ENCODE measurements at places on chromosomes 1 and 21.

DNA sequence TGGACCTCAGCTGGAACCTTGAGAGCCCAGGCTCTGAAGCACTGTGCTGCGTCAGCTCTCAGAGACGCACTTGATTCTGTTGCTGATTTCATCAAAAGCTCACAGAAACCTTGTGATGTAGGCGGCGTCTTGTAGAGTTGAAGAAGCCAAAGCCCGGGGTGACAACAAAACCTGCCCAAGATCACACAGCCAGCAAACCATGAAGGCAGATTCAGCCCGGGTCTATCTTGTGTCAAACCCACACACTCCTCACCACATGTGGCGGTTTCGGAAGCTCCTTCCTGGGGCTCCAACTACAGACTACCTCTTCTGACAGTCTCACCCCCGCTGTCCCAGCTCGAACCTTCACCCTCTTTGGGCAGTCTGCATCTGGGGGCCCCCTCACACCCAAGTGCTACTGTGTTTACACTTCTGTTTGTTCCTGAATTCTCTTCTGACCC, 50.4 kb downstream of the TENT5C start:
- no peak for DNase-seq

DNA sequence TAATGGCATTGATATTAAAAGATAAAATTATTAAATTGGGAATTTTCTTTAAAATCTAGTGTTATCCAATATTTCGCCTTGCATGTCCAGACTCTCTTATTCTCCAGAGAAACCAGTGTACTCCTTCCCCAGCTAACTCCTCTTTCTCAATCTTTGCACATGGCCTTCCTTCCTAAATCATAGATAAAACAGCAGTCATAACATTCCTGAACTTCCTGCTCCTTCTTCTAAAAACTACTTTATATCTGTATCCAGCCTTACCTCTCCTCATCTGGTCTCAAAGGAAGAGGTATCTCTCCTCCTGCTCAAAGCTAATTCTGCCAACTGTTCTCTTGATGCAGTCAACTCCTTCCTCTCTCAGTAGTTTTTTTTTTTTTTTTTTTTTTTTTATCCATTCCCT, 39.5 kb upstream of the NEK7 start:
- DNase-seq = no peak

- no peak for DNase-seq
Observed at GRCh38 chr1:186093437-186093836, 281.6 kb downstream of the TPR start.

GRCh38 chr1:212218911-212219310, 66.3 kb upstream of the PPP2R5A start:
- no peak for DNase-seq

DNA sequence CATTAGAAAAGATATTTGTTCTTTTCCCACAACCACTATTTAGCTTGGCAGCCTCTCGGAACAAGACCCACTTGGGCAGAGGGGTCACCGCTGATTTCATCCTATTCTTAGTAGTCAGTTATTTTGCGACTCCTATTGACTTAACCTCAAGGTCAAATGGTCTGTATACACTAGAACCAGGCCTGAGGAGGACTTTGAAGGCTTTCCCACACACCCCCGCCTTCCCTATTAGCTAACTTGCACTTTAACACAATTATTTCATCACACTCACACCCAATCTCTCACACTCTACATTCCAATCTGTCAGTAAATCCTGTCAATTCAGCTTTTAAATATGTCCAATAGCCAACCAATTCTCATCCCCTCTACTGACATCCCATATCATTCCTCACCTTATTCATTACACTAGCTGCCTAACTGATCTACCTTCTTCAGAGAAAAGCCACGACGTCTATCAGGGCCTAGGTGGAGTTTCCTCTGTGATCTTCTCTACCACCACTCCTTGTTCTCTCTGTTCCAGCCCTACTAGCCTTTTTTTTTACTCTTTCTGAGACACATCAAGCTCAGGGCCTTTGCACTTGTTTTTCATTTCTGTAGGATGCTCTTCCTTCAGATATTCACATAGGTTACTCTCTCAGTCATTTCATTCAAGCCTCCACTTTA, 1.0 kb upstream of the NIBAN1 start:
- no peak for DNase-seq
